ENCODE measurements at places on chromosomes 16 and 17.
A peak's percentile ranks its signal among the peaks of the same experiment; 100 is the strongest.

GRCh38 chr17:34252444-34253138, 2.5 kb upstream of the CCL2 start:
- DNase-seq = peak; percentile 93

DNA sequence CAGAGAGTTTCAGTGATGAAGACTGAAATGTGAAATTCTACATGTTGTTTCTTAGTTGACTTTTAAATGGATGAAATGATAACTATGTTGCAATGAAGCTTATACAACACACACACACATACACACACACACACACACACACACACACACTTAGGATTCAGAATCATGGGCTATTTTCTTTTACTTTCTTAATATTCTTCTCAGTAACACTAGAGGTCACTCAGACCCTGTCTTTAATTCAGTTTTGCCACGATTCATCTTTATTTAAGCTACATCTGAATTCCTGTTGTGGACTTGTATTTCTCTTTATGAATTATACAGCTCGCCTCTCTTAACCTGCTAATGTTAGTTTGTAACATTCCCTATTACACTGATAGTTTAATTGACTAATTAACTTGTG, 109.6 kb upstream of the GOT2 start:
- no peak for DNase-seq

DNA sequence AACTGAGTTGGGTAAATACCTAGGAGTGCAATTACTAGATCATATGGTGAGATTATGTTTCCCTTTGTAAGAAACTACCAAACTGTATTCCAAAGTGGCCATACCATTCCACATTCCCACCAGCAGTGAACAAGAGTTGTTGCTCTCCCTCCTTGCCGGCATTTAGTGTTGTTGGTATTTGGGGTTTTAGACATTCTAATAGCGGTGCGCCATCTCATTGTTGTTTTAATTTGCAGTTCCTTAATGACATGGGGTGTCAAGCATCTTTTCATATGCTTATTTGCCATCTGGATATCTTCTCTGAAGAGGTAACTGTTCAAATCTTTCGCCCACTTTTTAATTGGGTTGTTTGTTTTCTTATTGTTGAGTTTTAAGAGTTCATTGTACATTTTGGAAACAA, 164.2 kb upstream of the LHX1 start:
- DNase-seq = no peak

- no peak for DNase-seq
These were observed 21.1 kb upstream of the BRD7 start for GRCh38 chr16:50389900-50390299.
